ENCODE measurements at places on chromosomes 13 and 19.
A peak's percentile ranks its signal among the peaks of the same experiment; 100 is the strongest.

GRCh38 chr13:99467764-99468163, 33.5 kb upstream of the TM9SF2 start:
- DNase-seq: no peak

DNA sequence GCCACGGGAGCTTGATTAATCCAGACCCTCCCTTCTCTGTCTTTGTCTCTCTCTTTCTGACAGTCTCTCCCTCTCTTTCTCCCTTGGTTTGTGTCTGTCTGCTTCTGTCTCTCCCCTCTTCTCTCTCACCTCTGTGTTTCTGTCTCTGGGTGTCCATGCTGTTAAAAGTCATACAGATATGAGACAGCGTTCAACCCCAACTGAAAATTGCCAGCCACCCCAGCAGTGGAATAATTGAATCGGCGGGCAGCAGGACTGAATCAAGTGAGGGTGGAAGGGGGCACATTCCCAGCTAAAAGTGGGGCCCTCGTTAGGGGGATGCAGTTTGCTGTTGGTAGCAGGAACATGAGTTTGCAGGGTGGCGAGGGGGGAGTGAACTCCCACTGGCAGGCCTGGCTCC, 43.7 kb downstream of the TINCR start:
- DNase-seq: no peak

DNA sequence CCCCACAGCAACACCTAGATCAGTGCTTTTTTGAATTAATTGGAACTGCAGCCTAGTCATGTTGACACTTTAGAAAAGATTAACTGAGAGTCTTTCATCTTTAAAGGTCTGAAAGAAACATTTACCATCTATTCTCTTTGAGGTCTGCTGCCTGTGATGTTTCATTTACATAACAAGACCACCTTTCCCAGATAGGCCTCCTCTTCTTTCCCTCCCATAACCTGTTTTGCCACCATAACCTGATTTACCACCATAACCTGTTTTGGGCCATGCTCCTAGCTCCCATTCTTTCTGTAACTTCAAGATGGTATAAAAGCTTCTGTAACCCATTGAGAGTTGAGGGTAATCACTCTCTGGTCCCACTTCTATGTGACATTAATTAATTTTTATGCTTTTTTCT, 320.8 kb downstream of the PCDH20 start:
- no peak for DNase-seq

- DNase-seq: no peak
Observed at GRCh38 chr19:49435670-49436069, 5.7 kb downstream of the SLC17A7 start.

- no peak for DNase-seq
Observed at GRCh38 chr19:29532097-29532496, 6.3 kb downstream of the VSTM2B start.

- no peak for DNase-seq
Observed at GRCh38 chr13:28497143-28497876, 2.4 kb upstream of the FLT1 start.

GRCh38 chr13:26599860-26600259, 42.4 kb downstream of the WASF3 start:
- no peak for DNase-seq

DNA sequence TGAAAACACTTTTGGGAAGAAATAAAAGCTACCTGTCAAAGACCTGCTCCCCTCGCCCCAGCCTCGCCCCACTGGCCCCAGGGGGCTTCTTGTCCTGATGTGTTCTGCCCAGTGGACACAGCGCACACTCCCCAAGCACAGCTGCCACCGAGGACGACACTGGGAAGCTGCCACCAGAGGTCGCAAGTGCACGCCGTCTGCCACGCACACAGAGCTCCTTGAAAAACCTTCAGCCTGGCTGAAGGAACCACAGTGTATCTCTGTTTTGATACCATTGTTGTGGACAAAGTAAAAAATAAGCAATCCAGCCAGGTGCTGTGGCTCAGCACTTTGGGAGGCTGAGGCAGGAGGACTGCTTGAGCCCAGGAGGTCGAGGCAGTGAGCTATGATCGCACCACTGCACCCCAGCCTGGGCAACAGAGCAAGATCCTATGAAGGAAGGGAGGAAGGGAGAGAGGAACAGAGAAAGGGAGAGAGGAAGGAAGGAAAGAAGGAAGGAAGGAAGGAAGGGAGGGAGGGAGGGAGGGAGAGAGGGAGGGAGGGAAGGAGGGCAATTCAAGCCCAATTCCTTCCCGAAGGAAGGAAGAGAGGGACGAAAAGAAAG, 57.3 kb downstream of the CEBPG start:
- peak; percentile 53 for DNase-seq
